AG04449 (cell line): ENCODE measurements at places on chromosomes 11 and 22.

DNA sequence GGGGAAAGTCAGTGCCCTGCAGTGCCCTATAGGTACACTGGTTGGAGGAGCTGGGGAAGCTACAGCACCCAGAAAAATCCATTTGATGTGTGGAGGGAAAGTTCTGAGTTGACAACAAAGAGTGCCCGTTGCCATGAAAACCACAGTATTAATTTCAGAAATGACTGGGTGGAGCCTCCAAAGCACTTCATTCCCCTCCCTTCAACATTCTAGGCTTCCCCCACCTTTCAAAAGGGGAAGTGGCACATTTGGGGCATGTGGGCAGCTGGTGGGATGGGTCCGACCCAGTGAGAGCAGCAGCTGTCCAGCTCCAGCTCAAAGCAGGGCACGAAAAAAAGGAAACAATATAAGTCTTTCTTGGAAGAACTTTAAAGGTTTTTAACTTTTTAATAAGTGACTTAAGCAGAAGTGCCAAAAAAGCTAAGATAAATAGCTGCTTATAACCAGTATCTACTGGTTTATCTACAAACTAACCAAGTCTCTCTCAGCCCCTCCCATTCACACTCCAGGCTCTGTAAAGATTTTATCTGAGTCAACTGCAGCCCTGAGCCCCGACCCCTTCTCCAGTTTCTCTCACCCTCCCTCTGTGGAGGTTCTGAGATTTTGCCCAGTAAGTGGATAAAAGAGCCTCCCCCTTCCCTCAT lies 9.0 kb upstream of the AHNAK start:
- no peak for DNase-seq

DNA sequence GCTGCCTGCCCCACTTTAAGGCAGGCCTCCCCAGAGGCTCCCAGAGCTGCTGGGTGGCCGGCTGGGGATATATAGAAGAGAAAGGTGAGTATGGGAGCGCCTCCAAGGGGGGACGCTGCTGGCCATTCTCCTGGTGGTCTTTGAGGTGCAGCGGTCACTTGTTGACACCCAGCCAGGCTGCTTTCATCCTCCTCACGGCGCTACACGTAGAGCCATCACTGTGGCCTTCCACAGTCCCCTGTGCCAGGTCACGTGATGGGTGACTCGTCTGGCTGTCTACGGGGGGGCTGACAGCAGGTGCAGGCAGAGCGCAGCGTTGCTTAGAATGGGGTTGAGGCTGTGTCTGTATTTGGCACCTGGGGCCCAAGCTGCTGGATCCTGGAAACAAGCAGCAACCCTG lies 1.9 kb downstream of the ACR start:
- no peak for DNase-seq

- DNase-seq: no peak
Observed at GRCh38 chr11:120272303-120272702, 32.4 kb downstream of the POU2F3 start.

- no peak for DNase-seq
Observed at GRCh38 chr11:64125676-64126075, 40.2 kb downstream of the MACROD1 start.

GRCh38 chr22:35467681-35468434 lies 67.9 kb downstream of the MCM5 start:
- no peak for DNase-seq

- DNase-seq: no peak
Observed at GRCh38 chr11:115630214-115630613, 126.0 kb upstream of the CADM1 start.

DNA sequence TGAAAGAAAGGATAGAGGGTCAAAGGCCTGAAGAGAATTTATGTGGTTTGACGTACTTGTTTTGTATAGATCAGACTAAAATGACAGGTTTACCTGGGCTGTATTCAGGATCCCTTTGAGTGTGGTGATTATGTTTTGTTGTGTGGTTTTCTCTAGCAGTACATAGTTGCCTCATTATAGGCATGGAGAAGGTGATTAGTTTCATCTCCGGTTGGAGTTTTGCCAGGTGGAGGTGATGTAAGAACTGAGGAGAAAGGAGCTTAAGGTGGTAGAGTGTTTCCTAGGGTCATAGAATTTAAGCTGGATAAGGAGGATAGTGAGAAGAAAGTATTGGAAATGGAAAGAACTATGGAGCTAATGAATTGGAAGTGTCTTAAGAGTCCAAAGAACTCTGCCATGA lies 229.0 kb downstream of the TMEM135 start:
- DNase-seq: no peak

DNA sequence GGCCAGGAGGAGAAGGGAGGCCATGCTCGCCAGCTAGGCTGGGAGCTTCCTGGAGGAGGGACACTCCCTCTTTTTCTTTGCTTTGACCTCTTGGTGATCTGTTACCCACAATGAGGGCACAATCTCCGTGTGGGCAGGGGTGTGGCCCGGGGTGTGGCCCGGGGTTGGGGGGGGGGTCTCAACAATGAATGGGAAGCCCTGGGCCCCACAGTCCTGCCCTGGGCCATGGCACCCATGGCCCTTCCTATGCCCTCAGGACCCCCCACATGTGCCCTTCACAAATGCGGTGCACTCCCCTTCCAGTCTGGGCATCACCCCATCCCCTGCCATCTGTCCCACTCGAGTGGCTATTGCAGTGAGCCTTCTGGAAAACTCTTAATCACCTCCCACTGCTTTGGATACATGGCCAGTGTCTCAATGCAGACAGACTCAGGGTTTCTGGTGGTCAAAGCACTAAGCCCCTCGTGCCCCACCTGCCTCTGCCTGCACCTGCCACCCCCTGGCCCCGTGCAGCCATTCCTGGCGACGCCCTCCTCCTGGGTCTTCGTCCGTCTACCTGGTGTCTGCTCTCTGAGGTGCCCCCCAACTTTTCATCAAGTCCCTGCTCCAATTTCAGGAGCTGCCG lies 611.3 kb downstream of the TBC1D22A start:
- no peak for DNase-seq

DNA sequence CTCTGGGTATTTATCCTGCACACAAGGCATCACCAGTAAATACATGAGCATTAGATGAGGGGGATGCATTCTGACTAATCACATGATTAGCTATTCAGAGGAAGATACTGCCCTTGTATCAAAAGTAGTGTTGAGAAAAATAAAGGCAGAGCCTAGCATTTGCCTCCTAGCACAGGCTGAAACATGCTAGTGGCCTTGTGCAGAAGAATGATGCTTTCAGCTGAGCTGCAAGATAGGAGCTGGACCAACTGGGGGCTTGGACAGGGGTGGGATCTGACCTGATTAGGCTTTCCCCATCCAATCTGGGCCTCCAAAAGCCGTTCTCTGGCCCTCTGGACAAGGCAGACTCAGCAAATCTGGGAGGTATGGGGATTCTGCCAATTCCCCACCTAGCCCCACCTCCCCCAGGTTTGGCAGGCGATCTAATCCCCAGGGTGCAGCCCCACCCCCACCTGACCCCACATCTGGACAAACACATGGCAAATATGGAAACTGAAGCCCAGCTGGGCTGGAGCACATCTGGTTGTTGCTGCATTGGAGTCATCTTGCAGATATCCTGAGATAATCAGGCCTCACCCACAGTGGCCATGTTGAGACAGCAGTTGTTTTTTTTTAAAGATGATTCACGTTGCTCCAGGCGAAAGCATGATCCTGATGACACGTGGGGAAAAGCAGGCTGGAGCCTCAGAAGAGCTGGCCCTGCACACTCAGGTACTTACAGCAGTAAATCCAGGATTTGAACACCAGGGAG lies 4.4 kb upstream of the MISFA start:
- no peak for DNase-seq

DNA sequence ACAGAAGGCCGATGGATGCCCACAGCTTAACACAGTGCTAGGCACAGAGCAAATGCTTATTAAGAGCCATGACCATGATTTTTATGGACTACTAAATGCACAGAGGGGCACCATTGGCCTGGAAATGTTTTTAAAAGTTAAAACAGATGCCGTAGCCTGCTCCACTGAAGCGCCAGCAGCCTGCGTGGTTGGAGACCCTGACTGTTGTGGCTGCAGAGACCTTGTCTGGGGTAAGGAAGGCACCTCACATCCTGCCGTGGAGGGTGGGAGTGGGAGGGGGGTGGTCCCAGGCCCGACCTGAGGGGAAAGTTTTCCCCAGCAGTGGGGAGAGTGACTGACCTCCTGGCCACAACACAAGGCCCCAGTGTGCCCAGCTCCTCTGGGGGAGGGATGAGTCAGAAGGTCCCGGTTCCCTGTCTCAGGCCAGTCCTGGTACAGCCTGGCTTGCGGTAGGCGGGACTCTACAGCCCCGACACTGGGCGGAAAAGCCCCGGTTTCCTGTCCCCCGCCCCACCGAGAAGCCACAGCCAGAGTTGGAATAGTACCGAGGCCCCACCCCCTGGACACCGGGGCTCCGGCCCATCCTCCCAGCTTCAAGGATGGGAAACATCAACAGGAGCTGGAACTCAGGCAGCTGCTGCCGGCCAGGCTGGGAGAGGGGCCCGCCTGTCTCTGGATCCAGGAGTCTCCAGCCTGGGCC lies 7.0 kb downstream of the CHST1 start:
- DNase-seq: no peak

DNA sequence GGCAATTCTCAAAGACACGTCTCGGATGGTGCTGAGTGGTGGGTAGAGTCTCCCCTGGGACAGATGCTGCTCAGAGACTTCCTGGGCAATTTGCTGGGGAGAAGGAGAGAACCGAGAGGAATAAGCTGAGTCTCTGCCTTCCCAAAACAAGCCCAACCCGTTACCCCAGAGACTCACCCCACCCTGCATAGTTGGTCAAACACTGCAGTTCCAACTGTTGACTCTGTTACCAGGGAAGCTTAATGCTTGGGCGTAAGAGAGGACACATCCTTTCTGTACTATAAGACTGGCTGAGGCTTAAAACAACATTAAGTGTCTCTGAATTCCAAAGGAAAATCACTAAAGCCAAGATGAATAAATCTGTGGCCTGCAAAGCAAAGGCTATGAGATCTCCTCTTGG lies 68.1 kb downstream of the CCDC81 start:
- no peak for DNase-seq

DNA sequence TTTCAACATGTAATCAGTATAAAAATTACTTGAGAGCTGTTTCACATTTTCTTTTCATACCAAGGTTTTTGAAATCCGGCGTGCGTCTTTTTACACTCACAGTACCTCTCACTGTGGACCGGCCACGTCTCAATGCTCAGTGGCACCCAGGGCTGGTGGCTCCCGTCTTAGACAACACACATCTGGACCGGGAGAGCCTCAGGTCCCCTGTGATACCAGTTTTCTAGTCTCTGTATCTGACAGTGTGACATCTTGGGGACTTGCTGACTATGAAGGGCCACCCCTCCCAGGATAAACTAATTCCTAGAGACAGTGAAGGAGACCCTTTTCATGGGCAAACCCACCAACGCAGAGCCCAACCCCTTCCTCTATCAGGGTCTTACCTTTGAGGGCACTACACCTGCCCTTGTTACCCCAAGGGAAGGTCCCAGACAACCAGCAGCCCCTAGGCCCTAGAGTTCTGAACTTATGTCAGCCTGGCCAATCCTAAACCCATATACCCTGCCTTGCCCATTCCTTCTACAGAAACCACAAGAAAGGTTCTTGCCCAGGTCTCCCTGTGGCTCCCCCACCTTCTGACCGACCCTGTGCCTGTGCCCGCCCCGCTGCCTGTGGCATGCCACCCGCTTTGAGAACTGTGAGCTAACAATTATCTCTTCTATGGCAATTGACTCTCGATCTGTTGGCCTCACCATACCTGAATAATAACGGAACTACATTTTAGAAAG lies 6.1 kb upstream of the ASCL2 start:
- no peak for DNase-seq

DNA sequence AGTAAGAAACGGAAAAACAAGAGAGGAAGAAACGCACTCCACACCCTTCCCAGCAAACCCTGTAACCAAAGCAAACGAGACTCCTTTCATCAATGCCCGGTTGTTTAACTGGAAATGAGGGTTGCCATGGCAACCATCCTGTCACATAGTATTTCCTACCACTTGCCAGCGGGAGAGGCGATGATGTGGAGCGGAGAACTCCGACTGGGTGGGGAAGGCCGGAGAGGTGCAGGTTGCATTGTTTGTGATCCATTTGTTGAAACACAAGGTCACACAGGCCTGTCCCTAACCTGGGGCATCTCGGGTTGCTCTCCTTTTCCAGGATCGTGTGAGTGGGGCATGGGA lies 609.9 kb downstream of the BUD13 start:
- no peak for DNase-seq

DNA sequence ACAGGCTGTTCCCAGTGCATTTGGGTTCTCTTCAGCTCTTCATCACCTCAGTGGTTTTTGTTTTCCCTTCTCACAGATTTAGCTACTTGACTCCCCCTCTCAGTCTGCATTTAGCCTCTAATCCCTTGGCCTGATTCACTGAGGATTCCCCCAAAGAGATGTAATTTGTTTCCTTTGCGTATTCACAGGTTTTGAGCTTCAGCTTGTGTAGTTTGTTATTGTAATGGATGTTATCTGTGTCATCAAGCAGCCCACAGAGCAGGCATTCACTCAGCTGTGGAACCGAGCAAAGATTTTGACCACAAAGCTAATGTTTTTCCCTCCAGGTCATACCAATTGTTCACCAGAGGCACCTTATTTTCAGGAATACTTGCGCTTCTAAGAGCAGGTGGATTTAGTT lies 6.4 kb upstream of the ME3 start:
- peak; percentile 59 for DNase-seq

GRCh38 chr22:22123118-22123959 lies 121.2 kb upstream of the VPREB1 start:
- no peak for DNase-seq

DNA sequence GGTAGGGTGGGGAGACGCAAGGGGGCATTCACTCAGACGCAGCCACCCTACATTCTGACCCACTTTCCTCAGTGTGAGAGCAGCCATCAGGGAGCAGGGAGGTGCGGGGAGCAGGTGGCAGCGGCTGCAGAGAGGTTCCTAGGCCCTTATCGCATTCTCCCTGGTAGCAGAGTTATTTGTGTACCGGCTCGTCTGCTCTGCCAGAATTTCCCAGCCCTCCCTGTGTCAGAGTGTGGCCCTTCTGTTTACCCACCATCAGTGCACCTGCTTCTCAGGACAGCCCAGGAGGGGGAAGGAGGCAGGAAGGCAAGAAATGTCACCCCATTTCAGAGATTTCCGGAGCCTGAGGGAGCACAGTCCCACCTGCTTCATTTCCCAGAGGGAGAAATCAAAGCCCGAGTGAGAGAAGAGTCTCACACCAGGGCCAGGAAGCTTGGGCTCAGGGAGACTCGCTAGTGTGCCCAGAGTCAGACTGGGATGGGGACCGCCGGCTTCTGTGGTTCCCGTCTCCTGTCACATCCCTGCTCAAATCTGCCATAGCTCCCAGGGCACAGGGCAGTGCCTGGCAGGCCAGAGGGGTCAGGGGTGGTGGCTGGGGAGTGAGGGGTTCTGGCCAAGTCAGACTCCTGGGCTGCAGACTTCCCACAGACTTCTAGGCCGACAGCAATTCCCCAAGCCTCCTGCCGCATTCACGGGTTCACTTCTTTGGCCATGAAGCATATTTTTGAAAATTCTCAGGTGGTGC lies 49.7 kb downstream of the ARRB1 start:
- no peak for DNase-seq

- DNase-seq: no peak
Observed at GRCh38 chr11:119315131-119316015, 1.6 kb downstream of the MCAM start.
